HT1080 (cell line): ENCODE measurements at places on chromosomes 7 and 10. TPM values are rescaled to one million over a fixed set of nuclear protein-coding genes. Genes with fewer than 3 reads are reported as not detected.

Gene MBL2
- not detected in 2 replicates for total RNA-seq

Gene FAM13C
- total RNA-seq, result 2.8 and 3.1 TPM in 2 replicates

Gene LRRN3
- not detected in 2 replicates for total RNA-seq

Gene HMX3
- not detected in 2 replicates for total RNA-seq

Gene TES
- 48.8 and 54.8 TPM in 2 replicates for total RNA-seq

Gene AGR2
- total RNA-seq, result not detected in 2 replicates

Gene CHAT
- total RNA-seq, result not detected in 2 replicates

Gene INHBA
- 1.1 and 1.7 TPM in 2 replicates for total RNA-seq

Gene TLX1
- not detected in 2 replicates for total RNA-seq
